ENCODE measurements at places on chromosomes 5 and 9.

- DNase-seq: peak; percentile 35
Measured at GRCh38 chr9:36750630-36751029, 177.9 kb downstream of the MELK start.

- no peak for DNase-seq
Measured at GRCh38 chr5:72523960-72524582, 16.9 kb upstream of the ZNF366 start.

DNA sequence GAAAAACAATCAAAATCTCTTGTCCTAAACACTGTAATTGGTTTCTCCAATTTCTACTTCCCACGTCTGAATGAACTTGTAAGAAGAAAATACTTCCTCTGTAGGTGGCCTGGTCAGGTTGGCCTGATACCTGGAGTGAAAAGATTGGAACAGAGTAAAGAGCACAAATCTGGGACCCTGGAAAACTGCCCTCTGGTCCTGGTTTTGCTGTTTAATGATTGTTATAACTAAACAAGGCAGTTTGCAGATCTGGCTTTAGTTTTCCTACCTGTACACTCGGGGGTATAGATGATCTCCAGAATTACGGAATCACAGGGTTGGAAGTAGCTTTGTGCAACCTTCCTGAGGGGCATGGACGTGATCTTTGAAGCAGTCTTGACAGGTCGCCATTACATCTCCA, 67.6 kb downstream of the ZSWIM6 start:
- no peak for DNase-seq

DNA sequence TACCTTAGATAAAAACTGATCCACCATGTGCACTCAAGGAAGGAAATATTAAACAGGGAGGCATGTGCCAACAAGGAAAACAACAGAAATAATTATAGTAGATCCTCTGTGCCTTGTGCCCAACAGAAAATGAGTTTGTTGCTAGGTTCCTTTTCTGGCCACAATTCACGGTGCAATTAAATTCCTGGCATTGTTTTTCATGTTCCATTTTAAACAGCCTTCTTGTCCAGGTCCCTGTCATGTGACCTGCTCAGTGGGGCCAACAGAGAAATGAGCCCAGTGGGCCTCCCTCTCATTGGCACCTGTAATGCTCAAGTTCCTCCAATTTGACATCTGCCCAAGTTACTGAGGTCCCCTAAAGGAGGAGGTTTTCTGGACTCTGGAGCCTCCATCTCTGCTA, 56.5 kb downstream of the SPOCK1 start:
- DNase-seq: no peak

DNA sequence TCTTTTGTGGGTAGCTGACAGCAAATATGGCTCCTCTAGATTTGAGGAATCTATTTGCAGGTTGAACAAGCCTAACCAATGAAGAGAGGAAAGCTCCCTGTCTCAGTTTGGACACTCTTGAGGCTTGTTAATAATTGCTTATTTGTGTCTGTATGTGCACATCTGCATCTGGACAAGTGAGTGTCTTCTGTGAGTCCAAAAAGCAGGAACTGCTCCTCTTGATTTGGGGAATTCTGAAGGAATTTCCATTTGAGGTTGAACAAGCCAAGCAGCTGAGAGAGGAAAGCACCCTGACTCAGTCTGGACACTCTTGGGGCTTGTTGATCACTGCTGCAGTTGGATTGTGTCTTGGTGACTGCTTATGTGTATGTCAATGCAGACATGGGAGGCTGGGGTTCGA, 211.6 kb downstream of the DTWD2 start:
- no peak for DNase-seq

GRCh38 chr9:6444128-6444527, 31.1 kb downstream of the UHRF2 start:
- DNase-seq: no peak

DNA sequence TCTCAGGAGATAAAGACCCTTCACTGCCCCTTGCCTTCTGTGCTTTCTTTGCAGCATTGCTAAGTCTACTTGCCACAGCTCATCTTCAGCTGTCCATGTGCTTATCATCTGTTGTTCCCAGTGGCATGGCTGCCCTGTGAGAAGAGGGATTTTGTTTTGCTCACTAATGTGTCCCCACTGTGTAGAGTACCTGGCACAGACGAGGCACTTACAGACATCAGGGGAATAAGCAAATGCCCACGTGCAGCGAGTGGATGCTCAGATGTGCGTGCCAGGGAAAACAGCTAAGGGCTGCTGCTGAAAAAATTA, 31.0 kb downstream of the DAP start:
- DNase-seq: no peak

DNA sequence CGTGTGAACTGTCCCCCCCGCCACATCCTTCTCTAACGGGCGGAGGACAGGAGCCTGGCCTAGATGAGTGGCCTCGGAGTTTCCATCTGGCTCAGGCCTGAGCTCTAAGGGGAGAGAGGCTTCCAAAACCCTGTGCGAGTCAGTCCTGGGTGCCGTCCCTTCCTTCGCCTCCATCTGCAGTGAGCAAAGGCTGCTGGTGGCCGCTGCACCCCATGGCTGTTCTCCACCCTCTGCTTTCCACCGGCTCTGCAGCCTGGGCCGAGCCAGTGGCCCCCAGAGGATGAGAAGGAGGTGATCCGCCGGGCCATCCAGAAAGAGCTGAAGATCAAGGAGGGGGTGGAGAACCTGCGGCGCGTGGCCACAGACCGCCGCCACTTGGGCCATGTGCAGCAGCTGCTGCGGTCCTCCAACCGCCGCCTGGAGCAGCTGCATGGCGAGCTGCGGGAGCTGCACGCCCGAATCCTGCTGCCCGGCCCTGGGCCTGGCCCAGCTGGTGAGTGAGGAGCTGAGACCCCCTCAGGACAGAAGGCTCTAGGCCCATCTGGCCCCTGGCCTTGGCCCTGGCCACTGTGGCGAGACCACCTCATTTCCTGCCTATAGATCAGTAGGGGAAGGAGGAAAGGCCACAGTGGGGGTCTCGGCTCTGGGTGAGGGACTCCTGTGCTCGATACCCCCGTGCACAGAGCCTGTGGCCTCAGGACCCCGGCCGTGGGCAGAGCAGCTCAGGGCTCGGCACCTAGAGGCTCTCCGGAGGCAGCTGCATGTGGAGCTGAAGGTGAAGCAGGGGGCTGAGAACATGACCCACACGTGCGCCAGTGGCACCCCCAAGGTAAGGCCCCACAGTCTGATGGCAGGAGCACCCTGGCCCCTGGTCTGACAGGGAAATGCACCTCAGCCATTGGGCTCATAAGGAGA, 3.0 kb downstream of the PKN3 start:
- DNase-seq: peak; percentile 80

DNA sequence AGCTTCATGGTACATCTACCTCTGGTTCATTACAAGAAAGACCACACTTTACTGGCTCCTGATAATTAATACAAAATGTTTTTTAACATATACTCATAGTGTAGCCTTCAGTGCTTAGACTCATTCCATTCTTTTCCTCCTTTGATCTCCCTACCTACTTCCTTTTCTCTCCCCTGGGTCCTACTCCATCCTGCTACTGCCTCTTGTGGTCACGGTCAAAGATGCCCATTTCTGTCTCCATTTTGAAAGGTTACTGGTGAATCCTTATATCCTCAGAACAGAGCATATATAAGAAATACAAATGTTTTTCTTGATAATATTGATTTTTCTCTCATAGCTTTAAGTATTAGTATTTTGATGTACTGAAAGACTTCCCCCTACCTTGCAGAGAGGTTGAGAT, 375.9 kb downstream of the ARRDC3 start:
- no peak for DNase-seq

DNA sequence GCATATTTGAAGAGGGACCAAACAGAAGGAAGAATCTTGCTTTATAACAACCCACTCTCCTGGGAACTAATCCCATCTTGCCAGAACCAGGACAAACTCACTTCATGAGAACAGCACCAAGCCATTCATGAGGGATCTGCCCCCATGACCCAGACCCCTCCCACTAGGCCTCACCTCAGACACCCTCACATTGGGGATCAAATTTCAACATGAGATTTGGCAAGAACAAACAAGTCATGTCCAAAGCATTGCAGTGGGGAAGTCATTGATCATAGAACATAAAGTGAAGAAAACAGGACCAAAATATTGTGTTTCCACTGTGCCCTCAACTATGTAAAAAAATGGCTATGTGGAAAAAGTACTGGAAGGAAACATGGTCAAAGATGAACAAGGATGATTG, 43.9 kb downstream of the MAP1B start:
- no peak for DNase-seq

DNA sequence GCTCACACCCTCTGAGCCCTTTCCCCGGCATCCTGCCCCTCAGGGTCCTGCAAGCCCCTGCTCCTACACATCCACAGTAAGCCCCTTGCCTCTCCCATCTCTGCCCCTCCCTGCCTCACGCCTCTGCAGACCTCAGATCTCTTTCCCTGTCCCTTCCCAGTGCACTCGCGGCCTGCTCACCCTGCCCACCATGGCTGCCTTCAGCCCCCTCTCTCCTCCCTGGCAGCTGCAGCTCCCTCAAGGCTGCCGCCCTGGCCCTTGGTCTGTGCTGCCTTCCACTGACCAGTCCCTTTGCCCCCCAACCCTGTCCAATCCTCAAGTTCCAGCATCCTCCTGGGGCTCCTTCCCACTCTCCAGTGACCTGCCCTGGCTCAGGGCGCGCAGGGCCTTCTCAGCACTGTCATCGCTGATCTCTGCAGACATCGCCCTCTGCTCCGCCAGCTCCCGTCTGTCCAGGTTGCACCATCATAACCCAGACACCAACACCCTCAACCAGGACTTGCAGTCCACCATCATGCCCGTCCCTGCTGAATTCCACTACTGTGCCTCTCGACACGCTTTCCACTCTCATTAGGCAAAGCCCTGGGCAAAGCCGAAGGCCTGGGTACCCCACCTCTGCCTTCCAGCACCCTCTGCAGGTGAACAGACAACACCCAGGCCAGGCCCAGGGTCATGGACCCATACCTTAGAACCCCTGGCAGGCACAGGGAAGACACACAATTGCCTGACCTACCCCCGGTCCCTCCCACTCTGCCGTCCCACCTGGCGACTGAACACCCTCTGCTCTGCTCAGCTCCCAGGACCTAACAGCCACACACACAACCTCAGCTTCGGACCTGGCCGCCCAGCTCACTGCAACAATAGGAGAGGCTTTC, 97.8 kb upstream of the RUFY1 start:
- peak; percentile 53 for DNase-seq

GRCh38 chr9:73890685-73891277, 606.4 kb upstream of the RORB start:
- DNase-seq: no peak

GRCh38 chr5:157581901-157582300, 6.3 kb upstream of the ADAM19 start:
- DNase-seq: no peak

DNA sequence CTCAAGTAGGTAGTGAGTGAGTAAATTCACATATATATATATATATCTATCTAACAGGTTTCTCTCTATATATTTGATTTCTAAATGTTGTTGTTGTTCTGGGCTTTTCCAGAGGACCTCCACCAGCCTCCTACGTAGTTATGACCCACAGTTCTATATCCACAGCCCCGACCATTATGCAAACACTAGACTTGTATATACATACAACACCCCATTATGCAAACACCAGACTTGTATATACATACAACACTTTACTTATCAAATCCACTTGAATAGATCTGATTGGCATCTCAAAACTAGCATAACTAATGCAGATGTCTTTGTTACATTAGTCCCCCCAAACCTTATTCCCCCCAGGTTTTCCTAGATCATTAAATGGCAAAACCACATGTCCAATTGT, 108.7 kb downstream of the JAKMIP2 start:
- no peak for DNase-seq

- DNase-seq: peak; percentile 91
Measured at GRCh38 chr5:76818844-76819831, at the start of gene F2RL1. TSS of gene F2RL1 (plus strand) at chr5:76819030. CDS start at chr5:76819183, 153 bp downstream.

DNA sequence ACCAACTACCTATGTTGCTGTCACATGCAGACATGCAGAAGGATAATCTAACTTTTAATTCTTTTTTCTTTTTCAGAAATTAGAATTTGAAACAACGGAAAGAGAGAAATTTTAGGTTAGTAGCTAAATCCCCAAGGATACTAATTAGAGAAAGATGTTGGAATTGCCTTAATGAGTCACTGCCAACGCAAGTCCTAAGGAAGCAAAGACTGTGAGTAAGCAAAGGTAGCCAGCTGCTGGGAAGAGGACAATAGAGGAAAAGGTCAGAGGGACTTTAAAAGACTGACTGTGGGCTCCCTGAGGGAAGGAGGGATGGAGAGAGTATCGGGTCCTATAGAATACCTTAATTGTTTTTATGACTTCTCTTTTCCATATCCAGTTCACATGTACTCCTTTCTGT, 461.9 kb upstream of the PAPPA start:
- DNase-seq: no peak

DNA sequence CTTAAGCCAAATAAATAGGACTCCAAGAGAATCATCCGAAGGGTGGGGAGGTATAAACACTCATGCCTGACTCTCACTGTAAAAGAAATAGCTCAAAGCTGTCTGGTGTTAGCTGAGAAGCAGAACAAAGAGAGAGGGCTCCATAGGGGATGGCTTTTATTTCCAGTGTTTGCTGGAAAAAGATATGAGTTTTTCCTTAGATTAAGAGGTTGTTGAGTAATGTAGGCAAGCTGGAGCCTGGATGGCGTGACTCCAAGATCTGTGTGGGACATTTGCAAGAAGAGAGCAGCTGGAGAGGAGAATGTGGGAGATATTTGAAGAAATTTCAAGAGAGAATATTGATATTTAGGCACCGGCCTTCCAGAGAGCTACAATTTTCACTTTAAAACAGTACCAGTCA, 793.7 kb upstream of the RGMB start:
- DNase-seq: no peak

DNA sequence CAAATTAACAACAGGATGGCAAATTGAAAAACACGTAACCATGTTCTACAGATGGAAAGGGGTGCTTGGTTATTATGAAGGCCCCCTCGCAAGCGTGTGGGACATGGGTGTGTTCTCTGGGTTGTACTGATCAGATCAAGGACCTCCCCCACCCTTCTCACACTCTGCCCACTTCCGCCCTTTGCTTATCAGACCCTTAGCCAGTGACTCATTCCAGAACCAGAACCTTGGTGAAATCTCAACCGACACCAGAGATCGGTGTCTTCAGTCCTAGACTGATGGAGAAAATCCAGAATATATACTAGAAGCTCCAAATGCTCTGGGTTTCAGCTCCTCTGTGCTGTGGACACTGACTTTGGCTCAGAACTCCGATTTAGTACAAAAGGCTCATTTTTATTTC, 64.9 kb downstream of the PTTG1 start:
- DNase-seq: no peak

DNA sequence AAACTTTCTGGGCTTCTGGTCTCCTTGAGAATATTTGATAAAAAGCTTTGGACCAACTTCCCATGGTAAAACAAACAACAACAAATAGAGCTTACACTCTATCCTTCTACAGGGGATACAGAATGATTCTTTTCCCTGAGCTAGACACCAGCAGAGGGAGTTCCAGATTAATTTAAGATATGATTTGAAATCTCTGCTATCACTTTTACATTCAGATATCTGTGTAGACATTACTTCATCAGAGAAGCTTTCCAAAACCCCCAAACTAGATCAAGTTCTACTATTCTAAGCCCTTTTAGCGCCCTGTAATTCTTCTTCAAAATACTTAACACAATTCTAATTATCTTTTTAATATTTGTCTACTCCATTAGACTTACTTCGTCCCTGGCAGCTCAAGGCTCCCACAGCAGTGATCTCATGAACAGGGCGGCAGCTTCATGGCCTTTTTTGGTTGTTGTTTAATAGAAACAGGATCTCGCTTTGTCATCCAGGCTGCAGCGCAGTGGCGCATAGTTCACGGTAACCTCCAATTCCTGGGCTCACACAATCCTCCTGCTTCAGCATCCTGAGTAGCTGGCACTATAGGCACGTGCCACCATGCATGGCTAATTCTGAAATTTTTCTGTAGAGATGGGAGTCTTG, 955 bp upstream of the GALNT12 start:
- no peak for DNase-seq

Data from upper lobe of left lung (tissue), 6 donors.